ENCODE measurements at places on chromosomes 7 and 10.

GRCh38 chr7:156158693-156159092 is 346.4 kb upstream of the SHH start:
- DNase-seq = no peak

- no peak for DNase-seq
These were observed 732.6 kb downstream of the CCSER2 start for GRCh38 chr10:85060944-85061343.

- no peak for DNase-seq
These were observed 322.6 kb downstream of the KIF20B start for GRCh38 chr10:90023950-90024349.

GRCh38 chr10:9684186-9684585 is 1333.5 kb upstream of the CELF2 start:
- no peak for DNase-seq

DNA sequence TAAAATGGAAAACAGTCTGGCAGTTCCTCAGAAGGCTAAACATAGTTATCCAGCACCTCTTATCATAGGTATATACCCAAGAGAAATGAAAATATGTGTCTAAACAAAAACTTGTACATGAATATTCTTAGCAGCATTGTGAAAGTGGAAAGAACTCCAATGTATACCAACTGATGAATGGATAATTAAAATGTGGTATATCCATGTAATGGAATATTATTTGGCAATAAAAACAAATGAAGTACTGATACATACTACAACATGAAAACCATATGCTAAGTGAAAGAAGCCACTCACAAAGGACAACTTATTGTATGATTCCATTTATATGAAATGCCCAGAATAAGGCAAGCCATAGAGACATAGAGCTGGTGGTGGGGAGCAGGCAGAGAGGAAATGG is 32.2 kb upstream of the NAMPT start:
- no peak for DNase-seq

- no peak for DNase-seq
These were observed 193.3 kb upstream of the LYZL2 start for GRCh38 chr10:30822693-30823465.

DNA sequence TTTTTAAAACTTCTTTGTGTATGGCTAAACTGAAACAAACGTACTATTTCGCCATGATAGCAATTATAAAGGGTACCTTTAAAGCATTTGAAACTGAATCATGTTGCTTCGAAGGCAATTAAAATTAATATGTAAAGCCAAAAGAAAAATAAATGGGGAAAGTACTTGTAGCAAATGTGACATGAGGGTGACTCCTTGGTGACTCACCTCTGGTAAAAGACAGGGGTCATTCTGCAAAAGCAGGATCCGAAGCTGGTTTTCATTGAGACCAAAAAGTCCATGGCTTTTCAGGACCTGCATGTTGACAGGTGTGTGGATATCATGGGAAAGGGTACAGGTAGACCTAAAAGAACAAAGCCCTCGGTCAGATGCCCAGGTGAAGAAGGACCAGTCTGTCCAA is 1.5 kb downstream of the ZC3HAV1L start:
- no peak for DNase-seq

- no peak for DNase-seq
These were observed 18.2 kb upstream of the CDH23 start for GRCh38 chr10:71378336-71379117.

DNA sequence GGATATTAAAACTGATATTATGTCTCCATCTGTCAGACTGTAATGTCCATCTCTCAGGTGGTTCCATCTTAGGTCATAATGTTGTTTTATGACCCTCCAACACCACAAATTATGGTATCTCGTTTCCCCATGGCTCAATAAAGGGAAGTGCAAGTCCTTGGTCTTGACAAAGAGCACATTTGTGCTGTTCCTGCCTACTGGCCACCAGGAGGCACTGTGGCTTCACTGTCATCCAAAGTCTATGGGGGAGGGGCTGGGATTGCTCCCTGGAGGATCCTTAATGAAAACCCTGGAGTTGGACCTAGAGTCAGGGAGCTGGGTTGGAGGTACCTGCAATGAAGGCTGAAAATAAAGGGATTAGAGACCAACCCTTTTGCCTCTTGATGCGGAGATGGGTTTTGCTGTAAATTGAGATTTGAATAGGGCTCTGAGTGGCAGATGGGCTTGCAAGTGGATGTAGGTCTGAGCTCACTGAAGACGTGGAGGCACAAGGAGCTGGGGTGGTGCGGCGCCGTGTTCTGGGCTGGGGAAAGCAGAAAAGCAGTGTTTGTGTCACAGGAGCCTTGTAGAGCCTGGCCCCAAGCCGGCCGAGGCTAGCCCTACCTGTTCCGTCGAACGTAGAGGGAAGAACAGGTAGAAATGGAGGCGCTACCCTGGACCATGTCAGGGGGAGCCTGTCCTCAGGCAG is 180.5 kb upstream of the PRSS58 start:
- DNase-seq = no peak

GRCh38 chr7:154774303-154774969 is 228.5 kb downstream of the PAXIP1 start:
- DNase-seq = no peak

DNA sequence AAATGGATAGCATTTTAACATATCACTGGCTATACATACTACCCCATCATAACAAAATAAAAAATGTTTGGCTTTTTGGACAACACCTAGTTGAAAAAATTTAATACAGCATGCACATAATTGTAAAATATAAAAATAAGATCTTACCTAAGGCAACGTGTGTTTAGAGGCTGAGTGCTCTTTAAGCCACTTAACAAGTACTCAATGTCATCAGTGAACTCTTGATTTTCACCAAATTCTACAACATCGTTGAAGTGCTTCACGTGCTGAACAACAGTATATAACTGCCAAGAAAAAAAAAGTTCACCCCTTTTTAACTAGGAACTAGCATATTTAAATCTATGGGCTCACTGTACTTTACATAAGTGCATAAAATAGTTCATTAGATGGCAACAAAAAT is 49.5 kb downstream of the WAPL start:
- DNase-seq = no peak

- no peak for DNase-seq
These were observed 71.6 kb upstream of the IMMP2L start for GRCh38 chr7:111633878-111634277.

GRCh38 chr10:107043461-107043860 is 121.0 kb downstream of the SORCS1 start:
- DNase-seq = no peak

GRCh38 chr7:151708610-151709009 is 168.3 kb downstream of the PRKAG2 start:
- DNase-seq = no peak

DNA sequence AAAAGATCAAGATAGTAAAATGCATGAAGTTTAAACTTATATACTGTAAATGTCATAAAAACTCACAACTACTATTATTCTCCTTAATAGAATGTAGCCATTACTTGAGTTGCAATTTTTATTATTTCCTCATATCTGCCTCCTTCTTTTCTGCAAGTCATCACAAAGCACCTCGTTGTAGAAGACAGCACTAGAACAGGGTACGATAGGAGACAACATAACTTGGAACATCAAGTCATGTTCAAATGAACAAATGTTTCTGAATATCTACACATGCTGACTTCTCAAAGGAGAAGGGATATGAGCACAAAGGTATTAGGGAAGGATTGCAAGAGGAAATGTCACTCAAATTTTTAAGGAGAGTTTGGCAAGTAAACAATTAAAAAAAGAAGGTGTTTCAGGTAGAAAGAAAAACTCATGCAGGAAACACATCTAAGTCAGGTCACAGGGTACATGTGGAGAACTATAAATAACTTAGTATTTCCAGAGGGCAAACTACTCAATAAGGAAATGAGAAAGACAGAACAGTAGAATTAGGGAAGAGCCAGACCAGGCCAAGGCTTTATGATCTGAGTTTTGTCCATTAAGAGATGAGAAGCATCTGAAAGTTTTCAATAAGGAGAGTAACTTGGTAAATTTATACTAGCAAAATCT is 186.7 kb downstream of the CRPPA start:
- DNase-seq = no peak

- DNase-seq = no peak
These were observed at the start of gene DLX6 for GRCh38 chr7:97005183-97006054. TSS of gene DLX6 (plus strand) at chr7:97005553. CDS start at chr7:97005978, 425 bp downstream.

DNA sequence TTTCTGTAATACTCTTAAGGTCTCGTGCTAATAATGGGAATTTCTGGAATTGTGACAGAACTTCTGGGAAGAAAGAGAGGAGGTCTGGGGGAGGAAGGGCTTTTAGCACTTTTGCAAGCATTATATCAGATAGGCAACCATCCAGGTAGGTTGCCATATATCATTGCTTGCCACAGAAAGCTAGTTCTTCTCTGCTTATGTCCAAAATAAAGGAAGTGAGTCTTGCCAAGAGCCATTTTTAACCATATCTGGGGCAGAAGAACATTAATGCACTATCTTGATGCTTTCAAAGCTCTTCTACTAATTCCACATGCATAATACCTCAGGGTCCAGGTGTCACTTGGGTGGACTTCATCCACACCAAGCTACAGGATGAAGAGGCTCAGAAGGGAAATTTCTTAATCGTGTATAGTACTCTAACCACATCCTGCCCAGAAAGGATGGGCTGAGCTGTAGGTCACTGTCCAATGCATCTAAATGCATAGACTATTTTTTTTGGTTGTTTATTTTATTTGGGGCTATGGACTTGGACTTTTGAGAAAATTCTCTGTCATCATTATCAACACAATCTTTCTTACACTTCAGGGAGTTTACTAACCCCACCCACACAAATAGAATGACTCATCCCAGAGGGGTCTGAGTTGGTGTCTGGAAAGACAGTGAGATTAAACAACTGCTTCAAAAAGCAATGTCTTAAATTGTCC is 68.9 kb upstream of the ADO start:
- peak; percentile 35 for DNase-seq

DNA sequence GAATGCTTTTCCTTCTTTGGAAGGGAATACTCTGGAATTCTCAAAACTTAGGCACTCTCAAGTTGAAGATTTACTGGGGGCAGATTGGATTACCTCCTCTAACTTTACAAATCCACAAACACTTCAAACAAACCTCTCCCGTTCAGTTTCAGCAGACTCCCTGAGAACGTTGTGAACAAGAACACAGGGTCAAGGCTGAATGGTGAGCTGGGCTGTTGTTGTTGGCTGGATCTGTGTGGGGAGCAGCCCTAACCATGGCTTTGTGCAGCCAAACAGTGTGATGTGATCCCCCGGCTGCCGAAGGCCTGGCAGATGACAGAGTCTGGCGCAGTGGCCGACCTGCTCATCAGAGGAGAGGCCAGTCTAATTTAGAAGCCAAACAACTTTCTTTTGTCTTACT is 93.1 kb downstream of the BMPER start:
- no peak for DNase-seq

DNA sequence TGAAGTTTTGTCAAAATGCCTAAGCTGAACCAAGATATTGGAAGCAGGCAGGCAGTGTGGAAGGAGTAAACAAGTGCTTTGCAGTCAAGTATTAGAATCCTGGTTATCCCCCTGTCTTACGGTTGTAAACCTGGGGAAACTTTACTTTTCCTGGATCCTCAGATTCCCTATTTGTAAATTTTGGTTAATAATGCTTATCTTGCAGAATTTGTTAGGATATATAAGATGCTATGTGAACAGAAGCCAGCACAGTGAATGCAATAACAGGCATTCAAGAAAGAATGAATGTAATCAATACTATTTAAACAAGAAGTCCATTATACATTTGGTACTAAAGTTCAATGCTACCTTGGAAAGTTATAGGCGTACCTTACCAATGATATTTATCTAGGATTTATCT is 91.8 kb upstream of the STK17A start:
- DNase-seq = no peak
